ENCODE measurements at places on chromosomes 16 and 17. TPM values are rescaled to one million over a fixed set of nuclear protein-coding genes. Genes with fewer than 3 reads are reported as not detected.

Gene CSH2
- total RNA-seq: not detected

Gene ALDH3A1
- 0.17 TPM for total RNA-seq

Gene PRMT7
- total RNA-seq: 39.3 TPM

Gene GNGT2
- total RNA-seq: not detected

Gene TOP2A
- 4.9 TPM for total RNA-seq

Gene SCGB1C2
- not detected for total RNA-seq

Gene METRN
- 37.5 TPM for total RNA-seq

Gene KRT24
- not detected for total RNA-seq

Gene MCRIP1
- total RNA-seq: 118 TPM

- peaks cover 11% of the 10 kb centered on the region for H3K4me1 ChIP-seq
- no peak for DNase-seq
- no peaks in the 10 kb centered on the region for H3K27me3 ChIP-seq
- no peak overlapping the region for H3K4me3 ChIP-seq
- H3K27ac ChIP-seq: peak overlapping the region; percentile 76
Measured at GRCh38 chr17:43176119-43176570, 5.1 kb downstream of the NBR1 start.

GRCh38 chr17:30236766-30237165 lies 1.3 kb upstream of the SLC6A4 start:
- peak overlapping the region; percentile 3 for H3K4me3 ChIP-seq
- peak; percentile 39 for DNase-seq
- peaks cover 48% of the 10 kb centered on the region for H3K27me3 ChIP-seq

DNA sequence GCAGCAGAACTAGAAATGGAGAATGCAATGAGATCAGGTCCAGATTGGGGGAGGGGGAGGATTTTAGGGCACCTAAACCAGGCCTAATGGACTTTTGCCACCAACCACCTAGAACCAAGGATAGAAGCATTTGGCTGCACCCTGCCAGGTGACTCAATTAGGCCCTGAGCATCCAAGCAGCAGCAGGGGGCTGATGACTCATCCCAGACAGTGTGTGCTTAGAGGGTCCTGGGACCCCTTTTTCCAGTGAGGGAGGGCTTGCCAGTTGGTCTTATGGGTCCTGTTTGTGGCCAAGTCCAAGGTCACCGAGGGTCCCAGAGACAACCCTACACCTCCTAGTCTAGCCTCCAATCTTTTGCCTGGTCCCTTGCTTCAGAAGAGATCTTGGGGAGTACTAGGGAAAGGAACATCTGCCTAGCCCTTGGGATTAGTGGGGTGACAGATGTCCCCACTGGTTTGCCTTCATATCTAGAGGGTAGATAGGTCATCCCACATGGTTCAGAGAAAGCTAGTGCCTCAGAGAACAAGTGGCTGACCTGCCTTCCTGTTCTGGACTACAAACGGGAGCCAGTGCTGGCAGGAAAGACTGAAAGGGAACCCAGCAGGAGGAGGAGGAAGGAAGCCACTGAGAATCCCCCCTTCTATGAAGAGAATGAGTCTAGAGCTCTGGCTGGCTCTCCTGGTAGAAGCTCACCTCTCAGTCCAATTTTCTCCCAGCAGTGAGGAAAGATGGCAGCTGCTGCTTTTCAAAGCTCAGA lies 1.6 kb upstream of the TBKBP1 start:
- peaks cover 7% of the 10 kb centered on the region for H3K27me3 ChIP-seq
- no peak for DNase-seq
- H3K36me3 ChIP-seq: no peaks in the 10 kb centered on the region
- H3K27ac ChIP-seq: no peak overlapping the region
- peaks cover 7% of the 10 kb centered on the region for H3K4me1 ChIP-seq

DNA sequence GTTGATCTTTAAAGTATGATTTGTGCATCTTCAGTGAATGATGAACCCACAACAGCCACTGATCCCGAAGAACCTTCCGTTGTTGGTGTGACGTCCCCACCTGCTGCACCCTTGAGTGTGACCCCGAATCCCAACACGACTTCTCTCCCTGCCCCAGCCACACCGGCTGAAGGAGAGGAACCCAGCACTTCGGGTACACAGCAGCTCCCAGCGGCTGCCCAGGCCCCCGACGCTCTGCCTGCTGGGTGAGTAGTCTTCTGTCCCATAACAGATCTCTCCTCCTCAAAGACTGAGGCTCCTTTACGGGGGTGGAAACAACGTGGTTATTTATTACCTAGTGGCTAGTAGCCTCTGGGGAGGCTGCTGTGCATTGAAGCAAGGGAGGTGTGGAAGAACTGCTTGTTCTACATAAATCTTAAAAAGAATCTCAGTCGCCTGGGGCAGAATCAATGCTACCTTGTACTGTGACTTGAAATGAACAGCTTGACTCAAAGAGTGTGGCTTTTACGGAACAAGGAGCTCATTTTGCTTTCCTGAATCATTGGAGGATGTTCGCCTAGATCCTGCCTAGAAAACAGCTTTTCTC lies 63.0 kb upstream of the CLEC18A start:
- H3K27me3 ChIP-seq: no peaks in the 10 kb centered on the region
- H3K27ac ChIP-seq: no peak overlapping the region
- peaks cover 4% of the 10 kb centered on the region for H3K4me1 ChIP-seq

- no peak overlapping the region for H3K27ac ChIP-seq
- H3K4me3 ChIP-seq: no peak overlapping the region
- peaks cover 3% of the 10 kb centered on the region for H3K4me1 ChIP-seq
Measured at GRCh38 chr17:66123163-66123562, 68.8 kb downstream of the CEP112 start.

DNA sequence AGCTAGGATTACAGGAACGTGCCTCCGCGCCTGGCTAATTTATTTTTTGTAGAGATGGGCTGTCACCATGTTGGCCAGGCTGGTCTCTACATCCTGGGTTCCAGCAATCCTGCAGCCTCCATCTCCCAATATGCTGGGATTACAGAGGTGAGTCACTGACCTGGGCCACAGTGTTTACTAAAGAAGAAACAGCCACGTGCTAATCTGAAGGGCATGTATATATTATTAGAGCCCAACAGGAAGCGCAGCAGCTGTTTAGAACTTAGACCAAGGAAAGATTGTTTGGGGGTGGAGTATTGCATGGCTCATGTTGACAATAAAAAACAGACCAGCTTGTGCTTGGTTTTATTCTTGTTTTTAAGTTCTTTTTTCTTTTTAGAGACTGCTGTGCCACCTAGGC lies 60.2 kb downstream of the HAPSTR1 start:
- H3K27ac ChIP-seq: no peak overlapping the region
- H3K27me3 ChIP-seq: no peaks in the 10 kb centered on the region
- DNase-seq: peak; percentile 71

DNA sequence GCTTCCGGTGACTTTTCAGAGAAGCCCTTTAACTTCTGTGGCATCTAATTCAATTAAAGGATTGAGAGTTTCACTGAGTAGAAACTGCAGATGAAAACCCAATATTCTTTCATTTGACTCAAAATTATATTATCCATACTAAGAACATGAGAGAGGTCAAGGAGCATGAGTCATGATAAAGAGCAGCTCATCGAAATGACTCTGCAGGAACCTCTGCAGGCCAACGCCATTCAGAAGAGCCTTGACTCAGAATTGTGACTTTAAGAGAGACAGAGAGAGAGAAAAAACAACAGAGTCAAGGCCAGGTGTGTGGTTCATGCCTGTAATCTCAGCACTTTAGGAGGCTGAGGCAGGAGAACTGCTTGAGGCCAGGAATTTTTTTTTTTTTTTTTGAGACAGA lies 417.2 kb upstream of the XYLT1 start:
- no peak for DNase-seq
- no peaks in the 10 kb centered on the region for H3K27me3 ChIP-seq
- no peak overlapping the region for H3K27ac ChIP-seq
- no peak overlapping the region for H3K4me3 ChIP-seq
- H3K4me1 ChIP-seq: no peaks in the 10 kb centered on the region

DNA sequence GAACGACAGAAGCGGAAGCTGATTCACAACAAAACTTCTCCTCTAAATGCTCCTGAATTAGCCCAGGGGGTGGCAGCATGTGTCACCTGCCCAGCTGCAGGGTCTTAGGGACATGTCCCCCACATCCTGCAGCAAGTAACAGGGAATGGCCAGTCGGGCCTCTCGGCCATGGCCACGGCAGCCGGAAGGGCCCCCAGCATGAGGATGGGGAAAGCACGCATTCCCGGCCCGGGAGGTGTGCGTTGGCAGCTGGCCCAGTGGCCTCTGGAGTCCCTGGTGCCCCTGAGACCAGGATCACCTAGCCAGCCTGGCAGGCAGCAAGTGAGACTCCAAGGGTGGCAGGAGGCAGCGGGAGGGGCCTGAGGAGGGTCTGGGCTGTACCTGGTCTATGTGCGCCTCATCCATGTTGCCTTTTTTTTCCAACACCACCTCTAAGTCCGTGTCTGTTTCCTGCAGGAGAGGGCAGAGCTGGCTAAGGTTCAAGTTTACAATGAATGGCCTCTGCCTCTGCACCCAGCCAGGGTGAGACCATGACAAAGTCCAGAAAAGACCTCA lies 7.0 kb downstream of the KNOP1 start:
- H3K36me3 ChIP-seq: peaks cover 21% of the 10 kb centered on the region

GRCh38 chr17:44176257-44176656 lies 5.8 kb downstream of the ASB16 start:
- H3K27ac ChIP-seq: no peak overlapping the region
- H3K4me3 ChIP-seq: no peak overlapping the region
- H3K27me3 ChIP-seq: no peaks in the 10 kb centered on the region
- DNase-seq: no peak
- peaks cover 4% of the 10 kb centered on the region for H3K36me3 ChIP-seq

DNA sequence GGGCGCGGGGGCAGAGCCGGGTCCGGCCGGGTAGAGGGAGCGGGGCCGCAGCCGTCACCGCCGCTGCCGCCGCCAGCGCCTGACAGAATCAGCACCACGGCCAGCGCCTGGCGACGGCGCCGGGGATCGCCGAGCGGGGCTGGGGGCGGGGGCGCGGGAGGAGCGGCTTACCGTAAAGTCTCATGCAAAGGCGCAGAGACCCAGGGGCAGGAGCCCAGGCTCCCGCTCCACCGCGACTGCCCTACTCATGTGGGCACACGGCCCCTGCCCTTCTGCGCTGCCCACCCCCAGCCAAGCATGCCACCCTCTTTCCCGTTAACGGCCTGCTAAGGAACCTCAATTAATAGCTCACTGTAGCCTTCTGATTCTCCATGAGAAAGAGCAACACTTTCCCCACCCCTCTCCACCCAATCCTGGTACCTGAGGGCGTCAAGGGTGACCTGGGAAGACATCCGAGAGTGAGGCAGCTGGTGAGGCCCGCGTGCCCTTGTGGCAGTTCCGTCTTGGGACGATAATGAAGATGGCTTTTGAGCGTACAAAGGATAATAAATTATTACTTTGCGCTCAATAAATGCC lies at the start of gene SEZ6:
TSS of gene SEZ6 (minus strand) at position 98 of the 576 bp plus-strand sequence. CDS start 164 bp downstream, outside the sequence.
- H3K27ac ChIP-seq: no peak within 1 kb of the TSS
- no peaks in the 10 kb centered on the region for H3K36me3 ChIP-seq
- DNase-seq: peak; percentile 55
- H3K4me3 ChIP-seq: no peak within 1 kb of the TSS
- H3K27me3 ChIP-seq: peaks cover 41% of the 10 kb centered on the region

GRCh38 chr16:4894276-4895150 lies 42.4 kb downstream of the PPL start:
- peaks cover 4% of the 10 kb centered on the region for H3K36me3 ChIP-seq
- DNase-seq: no peak
- no peak overlapping the region for H3K27ac ChIP-seq
- peaks cover 10% of the 10 kb centered on the region for H3K4me1 ChIP-seq
- H3K27me3 ChIP-seq: no peaks in the 10 kb centered on the region

DNA sequence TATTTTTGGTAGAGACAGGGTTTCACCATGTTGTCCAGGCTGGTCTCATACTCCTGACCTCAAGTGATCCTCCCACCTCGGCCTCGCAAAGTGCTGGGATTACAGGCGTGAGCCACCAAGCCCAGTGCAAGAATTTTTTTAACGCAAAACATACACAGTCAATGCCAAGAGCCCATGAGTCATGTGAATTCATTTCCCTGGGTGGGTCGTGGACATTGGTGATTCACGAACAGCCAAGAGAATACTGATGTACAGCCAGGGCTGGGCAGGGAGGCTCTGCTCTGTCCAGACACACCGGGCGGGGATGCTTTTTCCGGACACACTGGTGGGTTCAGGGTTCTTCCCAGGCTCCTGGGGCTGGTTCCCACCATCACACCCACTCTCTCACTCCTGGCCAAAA lies 17.7 kb downstream of the SLC38A8 start:
- H3K36me3 ChIP-seq: no peaks in the 10 kb centered on the region
- H3K4me3 ChIP-seq: no peak overlapping the region
- H3K27me3 ChIP-seq: peaks cover 3% of the 10 kb centered on the region
- no peak overlapping the region for H3K27ac ChIP-seq
- peak; percentile 82 for DNase-seq
